ENCODE measurements at places on chromosomes 1 and 21. TPM values are rescaled to one million over a fixed set of nuclear protein-coding genes. Genes with fewer than 3 reads are reported as not detected.

Gene PIK3R3
- 33.5 TPM for total RNA-seq

Gene GPR25
- not detected for total RNA-seq

Gene FAM110D
- 5.5 TPM for total RNA-seq

Gene IL12RB2
- 0.11 TPM for total RNA-seq

Gene STYXL2
- total RNA-seq, result not detected

Gene SYT11
- 15.4 TPM for total RNA-seq

Gene FABP3
- total RNA-seq, result 0.43 TPM

Gene NPPA
- total RNA-seq, result not detected

Gene UQCRHL
- total RNA-seq, result 6.6 TPM

Gene GJB3
- under 0.01 TPM for total RNA-seq

Gene NBPF4
- not detected for total RNA-seq

Gene CLEC20A
- not detected for total RNA-seq

Gene DENND2D
- 0.98 TPM for total RNA-seq

Gene C8A
- total RNA-seq, result not detected

Gene SERPINC1
- 0.22 TPM for total RNA-seq

Gene FCRL6
- total RNA-seq, result not detected

Gene NTNG1
- total RNA-seq, result not detected

Gene TAS1R1
- total RNA-seq, result not detected

Gene RRAGC
- total RNA-seq, result 22.4 TPM

Gene RNF220
- total RNA-seq, result 65.6 TPM

Gene PDZK1
- total RNA-seq, result under 0.01 TPM

Gene NPR1
- total RNA-seq, result 32.7 TPM

Gene RBM11
- total RNA-seq, result not detected

Gene AMY1A
- total RNA-seq, result not detected

Gene ACBD6
- total RNA-seq, result 53.2 TPM

Gene SDCCAG8
- 27.5 TPM for total RNA-seq

Gene FGR
- 0.22 TPM for total RNA-seq

Gene RUNX3
- not detected for total RNA-seq

Gene LRRC71
- total RNA-seq, result 0.11 TPM

Gene LCE3C
- total RNA-seq, result not detected

Gene WDR64
- total RNA-seq, result under 0.01 TPM

Gene KRTAP7-1
- not detected for total RNA-seq

Gene PLEKHA6
- total RNA-seq, result 0.43 TPM

Gene OVAAL
- not detected for total RNA-seq

Gene DEPDC1
- total RNA-seq, result 3.2 TPM

Gene OPRD1
- total RNA-seq, result under 0.01 TPM

Gene TRAPPC3
- 66.6 TPM for total RNA-seq

Gene ARHGEF16
- total RNA-seq, result 0.17 TPM

Gene LCE2B
- total RNA-seq, result not detected

Measured in dermis lymphatic vessel endothelial cell (primary cell).